ENCODE measurements at places on chromosomes 5 and 9.

GRCh38 chr9:126328407-126328806, 1.8 kb downstream of the MVB12B start:
- no peak for DNase-seq

DNA sequence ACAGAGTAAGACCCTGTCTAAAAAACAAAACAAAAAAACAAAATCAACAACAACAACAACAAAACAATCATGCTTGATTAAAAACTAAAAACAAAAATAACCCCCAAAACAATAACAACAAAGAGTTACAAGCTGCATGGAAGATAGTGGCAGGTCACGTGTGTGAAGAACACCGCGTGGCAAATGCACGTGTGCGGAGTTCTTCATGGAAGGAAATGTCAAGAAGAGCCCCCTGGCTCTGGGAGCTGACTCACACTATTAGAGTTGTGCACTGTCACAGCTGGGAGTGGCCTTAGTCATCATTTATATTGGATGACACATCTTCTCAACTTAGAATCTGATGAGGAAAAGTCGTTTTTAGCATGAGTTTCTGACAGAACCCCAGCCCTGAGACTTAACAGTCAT, 110.5 kb downstream of the JMY start:
- no peak for DNase-seq

- no peak for DNase-seq
Observed at GRCh38 chr5:5480481-5481111, 58.1 kb downstream of the ICE1 start.

GRCh38 chr9:109409773-109410397, 88.2 kb downstream of the PTPN3 start:
- DNase-seq = no peak

- no peak for DNase-seq
Observed at GRCh38 chr5:102375272-102375671, 79.2 kb upstream of the SLCO4C1 start.

GRCh38 chr9:1320051-1320557, 269.9 kb downstream of the DMRT2 start:
- no peak for DNase-seq

DNA sequence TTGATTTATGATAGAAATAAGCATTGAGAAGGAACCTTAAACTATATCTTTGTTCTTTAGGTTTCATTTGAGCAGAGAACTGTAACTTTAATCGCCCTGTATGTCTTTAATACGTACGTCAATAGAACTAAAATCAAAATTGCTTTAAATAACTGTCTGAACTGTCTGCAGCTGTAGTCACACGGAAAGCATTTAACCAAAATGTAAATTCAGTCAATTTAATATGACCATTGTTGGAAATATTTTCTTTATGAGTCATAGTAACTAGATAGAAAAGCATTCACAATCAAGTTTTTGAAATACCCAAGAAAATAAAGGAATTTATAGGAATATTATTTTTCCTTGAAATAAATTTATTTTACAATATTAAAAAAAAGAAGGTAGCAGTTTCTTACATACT, 157.1 kb upstream of the CDH6 start:
- DNase-seq = no peak

DNA sequence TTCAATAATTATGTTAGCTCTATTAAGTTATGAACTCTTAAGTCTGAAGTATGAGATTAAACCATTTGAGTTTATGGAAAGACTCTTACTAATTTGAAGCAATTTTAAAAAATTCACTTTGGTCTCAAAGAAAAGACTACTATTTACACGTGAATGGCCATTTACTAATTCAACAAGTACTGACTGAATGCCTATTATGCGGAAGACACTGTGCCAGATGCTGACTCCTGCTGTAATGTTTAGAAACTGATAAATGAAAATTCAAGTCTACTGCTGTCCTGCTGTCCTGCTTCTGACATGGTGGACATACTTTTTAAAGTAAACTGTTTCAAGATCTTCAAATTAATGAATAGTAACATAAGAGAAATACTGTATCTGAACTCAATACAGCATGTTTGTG, 116.2 kb downstream of the MPDZ start:
- no peak for DNase-seq

DNA sequence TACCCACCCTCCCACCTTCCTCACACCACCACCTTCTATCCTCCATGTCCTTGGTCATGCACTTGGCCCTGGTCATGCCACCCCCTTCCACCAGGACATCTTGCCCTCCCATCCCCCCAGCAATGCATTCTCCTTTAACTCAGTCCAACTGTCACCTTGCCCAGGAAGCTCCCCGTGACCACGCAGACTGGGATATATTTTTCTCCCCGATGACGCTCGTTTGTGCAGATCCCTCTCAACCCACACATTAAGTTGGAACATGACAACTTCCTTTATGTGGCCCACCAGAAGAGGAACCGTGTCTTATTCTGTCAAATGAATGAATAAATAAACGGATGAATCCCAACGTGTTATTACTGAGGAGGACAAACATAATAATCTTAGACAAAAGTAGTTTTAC, 82.8 kb upstream of the TAS2R1 start:
- no peak for DNase-seq

- no peak for DNase-seq
Observed at GRCh38 chr9:113668061-113668460, 204.5 kb downstream of the RGS3 start.

DNA sequence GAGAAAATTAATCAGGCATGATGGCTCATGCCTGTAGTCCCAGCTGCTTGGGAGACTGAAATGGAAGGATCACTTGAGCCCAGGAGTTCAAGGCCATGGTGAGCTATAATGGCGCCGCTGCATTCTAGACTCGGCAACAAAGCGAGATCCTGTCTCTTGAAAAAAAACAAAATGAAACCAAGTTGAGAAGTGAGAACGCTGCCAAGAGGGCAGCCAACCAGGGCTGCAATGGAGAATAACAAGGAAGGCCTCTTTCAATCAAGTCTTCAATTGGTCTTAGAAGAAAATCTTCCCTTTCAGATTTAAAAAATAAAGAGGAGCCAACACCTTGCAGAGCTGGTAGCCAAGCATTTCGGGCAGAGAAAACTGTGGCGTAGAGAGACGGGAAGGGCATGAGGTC, 14.7 kb downstream of the KIAA1958 start:
- no peak for DNase-seq

GRCh38 chr5:15806613-15807012, 306.6 kb downstream of the FBXL7 start:
- DNase-seq = no peak

- no peak for DNase-seq
Observed at GRCh38 chr5:168833383-168833782, 254.2 kb upstream of the PANK3 start.

GRCh38 chr9:36165826-36166167, 3.4 kb upstream of the CCIN start:
- DNase-seq = no peak

- DNase-seq = no peak
Observed at GRCh38 chr5:152051499-152052454, 127.1 kb upstream of the GLRA1 start.

DNA sequence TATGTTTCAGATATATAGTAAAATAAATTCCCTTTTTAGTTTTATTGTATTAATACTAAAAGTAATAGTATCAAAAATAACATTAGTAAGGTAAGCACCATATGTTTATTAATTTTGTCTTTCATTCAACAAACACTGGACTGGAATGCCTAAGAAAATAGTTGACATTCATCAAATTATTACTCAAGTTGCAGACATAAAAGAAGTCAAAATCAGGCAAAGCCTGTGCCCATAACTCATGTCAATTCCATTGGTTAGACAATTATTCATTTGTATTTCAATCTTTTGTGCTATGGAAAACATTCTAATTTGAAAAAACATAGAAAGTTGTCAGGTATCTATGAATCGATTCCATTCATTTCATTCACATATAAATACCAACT, 158.9 kb downstream of the CEMIP2 start:
- no peak for DNase-seq

- DNase-seq = no peak
Observed at GRCh38 chr9:96382839-96383164, 709 bp downstream of the SLC35D2 start.

DNA sequence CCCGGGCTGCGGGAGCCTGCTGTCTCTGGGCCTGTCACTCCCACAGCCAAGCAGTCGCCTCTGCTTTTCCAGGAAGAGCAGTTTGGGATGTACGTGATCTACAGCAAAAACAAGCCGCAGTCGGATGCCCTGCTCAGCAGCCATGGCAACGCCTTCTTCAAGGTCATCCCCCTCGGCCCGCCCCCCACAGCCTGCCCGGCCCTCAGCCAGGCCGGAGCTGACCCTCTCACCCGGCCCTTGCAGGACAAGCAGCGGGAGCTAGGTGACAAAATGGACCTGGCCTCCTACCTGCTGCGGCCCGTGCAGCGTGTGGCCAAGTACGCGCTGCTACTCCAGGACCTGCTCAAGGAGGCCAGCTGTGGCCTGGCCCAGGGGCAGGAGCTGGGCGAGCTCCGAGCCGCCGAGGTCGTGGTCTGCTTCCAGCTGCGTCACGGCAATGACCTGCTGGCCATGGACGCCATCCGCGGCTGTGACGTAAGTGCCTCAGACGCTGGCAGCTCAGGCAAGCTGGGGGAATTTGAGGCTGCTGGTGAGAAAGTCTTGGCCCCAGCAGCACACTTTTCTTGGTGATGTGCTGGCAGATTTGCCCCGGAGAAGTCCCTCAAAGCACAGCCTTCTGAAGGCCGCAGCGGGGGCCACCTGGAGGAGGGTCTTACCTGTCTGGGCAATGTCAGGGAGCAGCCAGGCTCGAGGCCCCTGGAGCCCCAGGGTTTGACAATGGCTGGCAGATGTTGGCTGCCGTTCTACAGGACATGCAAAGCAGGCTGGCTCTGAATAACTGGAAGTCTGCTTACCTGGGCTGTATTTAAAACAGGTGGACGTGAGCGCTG, 20.1 kb upstream of the LRRC14B start:
- DNase-seq = no peak

GRCh38 chr9:108150736-108151586, 661.4 kb upstream of the KLF4 start:
- no peak for DNase-seq

DNA sequence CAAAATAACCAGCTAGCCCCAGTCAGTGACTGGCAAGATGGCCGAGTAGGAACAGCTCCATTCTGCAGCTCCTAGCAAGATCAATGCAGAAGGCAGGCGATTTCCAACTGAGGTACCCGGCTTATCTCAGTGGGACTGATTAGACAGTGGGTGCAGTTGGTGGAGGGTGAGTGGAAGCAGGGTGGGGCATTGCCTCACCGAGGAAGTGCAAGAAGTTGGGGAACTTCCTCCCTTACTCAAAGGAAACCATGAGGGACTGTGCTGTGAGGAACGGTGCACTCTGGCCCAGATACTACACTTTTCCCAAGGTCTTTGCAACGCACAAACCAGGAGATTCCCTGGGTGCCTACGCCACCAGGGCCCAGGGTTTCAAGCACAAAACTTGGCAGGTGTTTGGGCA, 9.6 kb upstream of the BTNL8 start:
- DNase-seq = no peak

DNA sequence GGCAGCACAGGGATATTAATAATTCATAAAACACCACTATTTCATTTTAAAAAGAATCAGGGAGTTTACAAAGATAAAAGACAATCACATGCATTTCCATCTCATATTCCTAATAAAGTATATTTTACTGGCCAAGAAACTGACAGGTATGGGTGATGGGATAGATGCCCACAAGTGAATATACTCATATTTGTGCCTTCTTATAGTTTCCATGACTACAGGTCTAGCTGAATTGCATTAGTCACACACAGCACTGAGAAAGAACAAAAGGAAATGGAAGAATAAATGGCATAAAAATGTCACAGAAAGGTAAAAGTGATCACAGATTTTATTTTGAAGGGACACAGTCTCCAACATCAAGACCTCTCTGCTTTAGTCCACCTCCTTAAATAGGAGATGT, 193.5 kb downstream of the PLK2 start:
- DNase-seq = no peak

DNA sequence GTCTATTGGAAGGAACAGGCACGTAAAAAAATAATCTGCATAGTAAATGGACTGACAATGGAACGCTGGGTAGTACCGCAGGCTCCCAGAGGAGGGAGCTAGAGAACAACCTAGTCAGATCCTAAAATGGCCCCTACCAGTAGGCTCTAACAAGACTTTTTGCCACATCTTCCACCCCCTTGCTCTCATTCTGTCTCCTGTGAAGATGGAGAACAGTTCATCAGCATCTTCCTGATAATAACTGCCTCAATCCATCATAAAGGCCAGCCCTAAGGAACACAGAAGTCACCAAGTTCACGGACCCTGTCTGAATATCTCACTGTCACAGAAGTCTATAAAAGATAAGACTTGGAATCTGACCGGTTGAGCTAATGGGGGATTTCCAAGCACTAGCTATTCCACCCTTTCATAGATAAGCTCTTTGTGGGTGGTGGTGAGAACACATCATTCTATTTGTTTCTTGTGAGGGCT, 133.4 kb downstream of the SLC1A3 start:
- DNase-seq = peak; percentile 61

GRCh38 chr9:25381141-25381540, 297.1 kb downstream of the TUSC1 start:
- no peak for DNase-seq

DNA sequence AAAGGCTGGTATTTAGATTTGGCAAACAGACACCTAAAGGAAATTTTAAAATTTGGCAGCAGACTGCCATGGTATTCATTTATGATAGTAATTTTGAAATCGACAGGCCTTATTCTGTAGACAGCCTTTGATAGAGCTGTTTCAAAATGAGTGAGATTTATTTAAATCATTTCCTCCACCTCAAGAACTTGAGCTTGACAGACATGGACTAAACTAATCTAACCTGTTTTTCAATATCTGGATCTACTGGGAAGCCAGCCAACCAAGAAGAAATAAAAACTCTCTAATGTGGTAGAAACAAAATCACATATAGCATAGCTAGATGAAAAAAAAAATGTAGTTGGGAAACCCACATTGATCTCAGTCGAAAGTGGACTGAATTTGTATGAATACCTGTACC, 56.9 kb upstream of the RASA1 start:
- no peak for DNase-seq

- DNase-seq = no peak
Observed at GRCh38 chr9:120783602-120784047, 9.6 kb downstream of the FBXW2 start.

GRCh38 chr5:158020555-158021418, 161.8 kb upstream of the CLINT1 start:
- no peak for DNase-seq

DNA sequence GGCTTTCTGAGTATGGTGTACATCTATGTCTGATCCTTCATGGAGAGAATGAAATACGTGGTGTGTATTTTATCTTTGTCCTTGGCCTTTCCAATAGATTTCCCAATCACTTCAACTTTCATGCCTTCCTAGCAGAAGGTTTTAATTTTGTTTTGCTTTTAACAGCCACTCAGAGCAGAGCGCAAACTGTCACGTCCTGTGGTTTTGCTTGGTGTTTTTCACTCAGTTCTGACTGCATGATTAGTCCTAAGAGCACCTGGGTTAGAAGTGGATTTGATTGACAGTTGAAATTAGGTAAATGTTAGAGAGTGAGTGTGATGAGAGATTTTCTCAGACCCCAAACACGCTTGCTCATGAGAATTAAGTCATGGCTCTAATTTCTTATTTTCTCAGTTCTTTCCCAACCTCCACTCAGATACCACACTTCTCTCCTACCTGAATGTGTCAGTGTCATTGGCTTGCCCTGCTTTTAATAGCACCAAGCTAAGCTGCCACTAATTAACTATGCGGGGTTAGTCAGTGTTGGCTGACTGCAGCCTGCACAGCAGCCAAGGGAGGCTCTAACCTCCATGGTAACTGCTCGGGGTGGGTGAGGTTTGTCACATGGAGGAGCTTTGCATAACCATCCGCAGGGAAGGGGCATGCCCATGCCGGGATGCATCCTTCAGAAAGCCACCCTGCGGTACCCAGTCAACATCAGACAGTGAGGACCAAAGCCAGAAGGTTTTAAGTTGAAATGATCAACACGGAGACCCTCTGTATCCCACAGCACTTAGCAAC, 173.4 kb downstream of the NR3C1 start:
- DNase-seq = no peak

- no peak for DNase-seq
Observed at GRCh38 chr9:6852243-6852963, 94.6 kb downstream of the KDM4C start.

Measured in stimulated activated CD4-positive, alpha-beta T cell treated with anti-CD3 and anti-CD28 coated beads, Interleukin-12 subunit alpha, Interleukin-12 subunit beta, amount 100 ng/mL, for 4 hours (primary cell).